Activated CD8-positive, alpha-beta memory T cell treated with anti-CD3 and anti-CD28 coated beads for 1 hour (primary cell): ENCODE measurements at places on chromosomes 1 and 21.

GRCh38 chr1:32966900-32967299 is 2.3 kb upstream of the RNF19B start:
- no peak for DNase-seq

DNA sequence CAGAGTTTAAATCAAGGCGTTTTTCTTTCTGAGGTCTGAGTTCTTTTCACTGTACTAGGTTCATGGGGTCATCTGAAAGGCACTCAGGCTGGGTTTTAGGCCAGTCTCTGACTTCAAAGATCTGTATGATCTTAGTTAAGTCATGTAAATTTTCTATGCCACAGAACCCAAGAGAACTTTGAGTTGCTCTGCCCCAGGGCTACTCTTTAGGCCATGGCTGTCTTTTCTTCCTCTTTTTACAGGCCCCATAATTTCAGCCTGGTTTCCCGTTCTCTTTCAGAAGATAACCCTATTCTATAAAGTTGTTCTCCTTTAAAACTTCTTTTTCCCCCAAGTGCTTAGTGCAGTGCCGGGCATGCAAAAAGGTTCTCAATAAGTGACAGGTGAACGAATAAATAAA is 26.1 kb downstream of the METTL13 start:
- DNase-seq, result no peak

- no peak for DNase-seq
Measured at GRCh38 chr1:10854856-10855459, 58.5 kb upstream of the CASZ1 start.

- no peak for DNase-seq
Measured at GRCh38 chr1:227388214-227389168, 70.2 kb upstream of the CDC42BPA start.
